ENCODE measurements at places on chromosomes 13 and 19.
A peak's percentile ranks its signal among the peaks of the same experiment; 100 is the strongest.

DNA sequence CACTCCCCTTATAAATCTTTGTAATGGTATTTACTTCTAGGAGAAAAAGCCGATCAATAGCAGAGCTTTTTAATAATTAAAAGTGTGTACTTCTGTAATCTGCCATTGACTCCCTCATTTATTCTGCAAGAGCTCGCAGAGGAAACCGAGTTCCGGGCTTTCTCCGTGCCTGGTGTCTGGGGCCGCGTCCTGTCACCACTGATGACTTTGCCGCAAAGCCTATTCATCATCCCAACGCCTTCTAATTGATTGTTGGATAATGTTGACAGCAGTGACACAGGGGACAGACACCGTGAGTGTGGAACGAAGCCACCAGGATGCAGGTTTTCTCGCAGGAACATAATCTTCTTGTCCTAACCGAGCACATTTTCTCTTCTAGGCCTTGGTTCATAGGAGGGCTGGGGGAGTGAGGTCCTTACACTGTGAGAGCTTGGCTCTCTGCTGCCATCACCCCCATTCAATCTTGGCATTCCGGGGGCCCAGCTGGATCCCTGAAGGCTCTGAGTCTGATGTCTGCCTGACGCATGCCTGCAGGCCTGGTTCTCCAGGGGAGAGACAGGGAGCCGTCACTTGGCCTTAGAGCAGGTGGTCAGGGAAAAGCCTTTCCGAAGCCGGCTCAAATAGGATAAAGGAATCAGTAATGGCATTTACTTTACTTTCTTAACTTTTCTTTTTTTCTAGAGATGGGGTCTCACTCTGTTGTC, 110.3 kb downstream of the KDM4B start:
- no peak for DNase-seq

DNA sequence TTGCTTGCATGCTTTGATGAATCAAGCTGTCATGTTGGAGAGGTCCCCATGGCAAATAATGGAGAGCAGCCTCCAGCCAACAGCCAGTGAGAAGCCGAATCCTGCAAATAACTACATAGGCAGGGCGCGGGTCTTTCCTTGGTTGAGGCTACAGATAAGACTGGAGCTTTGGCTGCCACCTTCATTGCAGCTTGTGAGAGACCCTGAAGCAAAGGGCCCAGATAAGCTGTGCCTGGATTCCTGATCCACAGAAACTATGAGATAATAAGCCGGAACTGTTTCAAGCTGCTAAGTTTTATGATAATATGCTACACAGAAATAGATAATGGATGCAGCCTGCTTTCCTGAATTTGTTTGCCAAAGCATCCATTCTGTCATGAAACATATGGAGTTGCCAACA, 257.0 kb downstream of the HS6ST3 start:
- DNase-seq = no peak

DNA sequence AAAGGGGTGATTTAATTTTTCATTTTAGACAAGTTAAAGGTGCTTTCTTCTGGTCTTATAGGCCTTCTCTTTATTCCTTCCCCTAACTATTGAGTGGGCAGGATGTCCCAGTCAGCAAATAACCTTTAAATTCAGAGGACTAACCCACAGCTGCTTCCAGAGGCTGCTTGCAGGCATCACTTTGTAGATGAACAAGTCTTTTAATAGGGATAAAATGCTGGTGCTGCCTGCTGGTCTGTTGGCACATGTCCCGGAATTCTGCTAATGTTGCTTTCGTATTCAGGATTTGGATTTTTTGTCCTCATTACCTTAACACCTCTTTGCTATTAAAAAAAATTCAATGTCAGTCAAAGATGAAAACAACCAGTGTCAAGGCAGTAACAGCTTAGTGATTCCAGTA, 132.7 kb upstream of the KL start:
- DNase-seq = no peak

DNA sequence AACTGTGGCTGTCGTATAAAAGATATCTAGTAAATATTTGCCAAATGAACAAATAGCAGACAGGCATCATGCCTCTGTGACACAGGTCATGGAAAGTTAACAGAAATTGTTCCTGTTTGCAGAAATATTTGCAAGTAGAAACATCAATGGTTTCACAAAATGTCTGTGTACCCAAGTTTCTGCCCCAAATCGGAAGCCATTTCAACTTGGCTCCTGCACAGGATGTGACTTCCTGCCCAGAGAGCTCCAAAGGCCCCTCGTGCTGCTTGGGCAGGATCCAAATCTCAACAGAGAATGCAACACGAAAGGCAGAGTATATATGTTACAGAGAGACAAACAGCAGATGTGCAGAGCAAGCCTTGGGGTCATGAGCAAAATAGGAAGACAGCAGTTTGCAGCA, 95.5 kb upstream of the SERP2 start:
- DNase-seq = no peak

GRCh38 chr13:98207416-98207815, 30.3 kb upstream of the RNF113B start:
- DNase-seq = no peak

DNA sequence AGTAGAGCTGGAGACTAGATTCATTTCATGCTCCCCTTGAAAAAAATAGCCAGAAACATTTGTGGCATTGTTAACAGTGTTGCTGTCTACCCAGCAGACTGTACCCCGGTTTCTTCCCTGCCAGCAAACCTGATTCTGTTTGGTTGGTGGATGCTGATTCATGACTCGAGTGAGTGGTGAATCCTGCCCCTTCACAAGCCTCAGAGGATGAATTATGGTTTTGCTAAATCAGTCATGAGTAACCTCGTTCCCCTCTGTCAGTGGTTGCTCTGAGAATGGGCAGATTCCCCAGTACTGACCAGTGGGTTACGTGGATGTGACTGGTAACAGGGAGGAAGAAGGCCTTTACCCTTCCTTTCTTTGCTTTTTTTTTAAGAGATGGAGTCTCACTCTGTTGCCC, 10.1 kb downstream of the NLRP12 start:
- DNase-seq = no peak

GRCh38 chr19:44644402-44645016, 799 bp downstream of the PVR start:
- DNase-seq = no peak

- DNase-seq = no peak
Measured at GRCh38 chr19:47631681-47632446, 22.9 kb downstream of the BICRA start.

DNA sequence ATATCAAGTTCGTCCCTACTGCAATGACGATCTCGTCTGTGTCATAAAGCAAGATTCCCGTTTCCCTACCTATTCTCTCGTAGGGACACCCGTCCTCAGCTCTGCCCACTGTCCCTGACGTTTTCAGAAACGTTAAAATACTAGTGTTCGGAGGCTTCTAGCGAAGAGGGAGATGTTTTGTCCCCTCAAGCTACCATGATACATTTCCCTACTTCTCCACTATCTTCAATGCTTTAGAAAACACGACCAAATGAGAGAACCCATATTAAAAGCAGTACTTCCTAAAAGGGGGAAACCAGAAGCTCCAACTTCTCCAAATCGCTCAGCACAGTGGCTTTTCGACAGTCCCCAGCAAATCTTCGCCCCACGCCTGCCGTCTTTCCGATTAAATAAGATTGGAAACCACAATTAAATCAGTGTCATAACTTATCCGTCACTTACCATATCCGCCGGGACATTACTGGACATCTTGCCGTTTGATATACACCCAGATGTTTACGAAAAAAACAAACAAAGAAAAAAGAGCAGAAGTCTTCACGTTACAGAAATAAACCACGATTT, 1.3 kb downstream of the UBL3 start:
- no peak for DNase-seq

- no peak for DNase-seq
Measured at GRCh38 chr19:21704320-21704719, 63.1 kb downstream of the ZNF100 start.

- DNase-seq = no peak
Measured at GRCh38 chr13:97753942-97754670, 199.4 kb upstream of the IPO5 start.

GRCh38 chr19:8641908-8642547, 11.6 kb downstream of the NFILZ start:
- no peak for DNase-seq

- no peak for DNase-seq
Measured at GRCh38 chr19:5057860-5058259, 88.9 kb downstream of the KDM4B start.

DNA sequence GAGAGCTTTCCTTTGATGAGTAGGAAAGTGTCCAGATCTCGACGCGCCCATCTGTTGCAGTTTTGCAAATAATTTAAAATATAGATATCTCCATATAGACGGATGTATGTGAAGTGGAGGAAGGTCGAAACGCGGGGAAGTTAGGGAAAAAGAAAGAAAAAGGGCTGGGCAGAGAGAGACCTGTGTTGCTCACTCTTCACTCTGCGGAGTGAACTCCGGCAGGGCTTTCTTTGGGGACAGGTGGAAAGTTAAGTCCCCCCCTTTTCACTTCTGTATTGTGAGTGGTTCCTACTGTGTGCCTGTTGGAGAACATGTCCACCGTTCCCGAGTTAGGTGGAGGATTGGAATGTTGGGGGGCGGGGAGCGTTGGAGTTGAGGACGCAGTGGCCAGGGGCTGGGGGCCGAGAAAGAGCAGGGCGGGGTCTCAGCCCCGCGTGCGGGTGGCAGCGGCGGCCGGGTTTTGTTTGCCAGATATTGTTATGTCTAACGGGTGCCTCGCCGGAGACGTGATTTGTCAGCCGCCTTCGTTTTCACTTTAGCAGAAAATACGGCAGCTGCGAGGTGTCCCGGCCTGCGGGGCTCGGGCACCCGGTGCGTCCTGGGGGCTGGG, 145.1 kb upstream of the ZNF536 start:
- DNase-seq = no peak

- no peak for DNase-seq
Measured at GRCh38 chr13:24124789-24125476, 35.6 kb upstream of the SPATA13 start.

GRCh38 chr13:107091428-107091827, 523.5 kb upstream of the ARGLU1 start:
- DNase-seq = no peak

DNA sequence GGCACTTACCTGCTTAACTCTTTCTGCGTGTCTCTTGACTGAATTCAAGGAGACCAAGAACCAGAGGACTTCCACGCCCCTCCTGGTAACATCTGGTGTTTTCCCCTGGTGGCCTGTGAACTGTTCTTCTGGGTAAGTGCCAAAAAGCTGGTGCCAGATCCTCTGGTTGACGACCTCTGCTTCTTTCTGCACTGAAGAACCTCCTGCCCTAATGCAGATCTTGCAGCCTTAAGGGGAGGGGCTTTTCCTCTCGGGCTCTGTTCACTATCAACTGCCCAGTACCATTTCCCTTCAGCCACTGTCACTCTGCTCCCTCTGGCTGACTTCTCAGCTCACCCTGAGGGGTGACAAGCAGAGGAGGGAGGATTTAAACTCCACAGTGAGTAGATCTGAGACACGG, 6.1 kb upstream of the ERVV-1 start:
- DNase-seq = no peak

- DNase-seq = no peak
Measured at GRCh38 chr19:23800271-23800670, 41.6 kb upstream of the ZNF681 start.

- no peak for DNase-seq
Measured at GRCh38 chr13:53143757-53144339, 115.2 kb downstream of the OLFM4 start.

GRCh38 chr19:49453757-49454240, 774 bp downstream of the ALDH16A1 start:
- DNase-seq = no peak

DNA sequence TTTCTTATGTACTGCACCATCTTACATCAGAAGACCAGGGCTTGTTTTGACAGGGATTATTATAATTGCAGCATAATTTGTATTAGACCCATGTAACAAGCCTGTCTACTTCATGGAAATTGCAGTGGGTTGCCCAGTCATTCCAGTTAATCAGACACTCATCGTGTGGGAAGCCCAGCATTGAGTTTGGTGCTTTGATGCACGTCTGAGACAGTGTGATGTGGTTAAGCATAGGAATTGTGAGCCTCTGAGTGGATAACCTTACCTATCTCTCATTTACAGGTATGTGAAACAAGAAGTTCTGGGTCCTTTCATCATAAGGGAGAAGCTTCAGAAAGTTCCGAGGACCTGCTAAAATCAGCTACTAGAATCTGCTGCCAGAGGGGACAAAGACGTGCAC, 12.8 kb downstream of the RGCC start:
- DNase-seq = no peak

GRCh38 chr13:97141097-97141496, 81.0 kb upstream of the MBNL2 start:
- no peak for DNase-seq

GRCh38 chr19:50394017-50394416, 9.9 kb downstream of the POLD1 start:
- no peak for DNase-seq

GRCh38 chr19:44071824-44072542, at the start of gene ZNF284:
Gene ZNF284 (plus strand): TSS chr19:44072159. CDS start chr19:44076390, 4,231 bp downstream.
- peak; percentile 66 for DNase-seq

DNA sequence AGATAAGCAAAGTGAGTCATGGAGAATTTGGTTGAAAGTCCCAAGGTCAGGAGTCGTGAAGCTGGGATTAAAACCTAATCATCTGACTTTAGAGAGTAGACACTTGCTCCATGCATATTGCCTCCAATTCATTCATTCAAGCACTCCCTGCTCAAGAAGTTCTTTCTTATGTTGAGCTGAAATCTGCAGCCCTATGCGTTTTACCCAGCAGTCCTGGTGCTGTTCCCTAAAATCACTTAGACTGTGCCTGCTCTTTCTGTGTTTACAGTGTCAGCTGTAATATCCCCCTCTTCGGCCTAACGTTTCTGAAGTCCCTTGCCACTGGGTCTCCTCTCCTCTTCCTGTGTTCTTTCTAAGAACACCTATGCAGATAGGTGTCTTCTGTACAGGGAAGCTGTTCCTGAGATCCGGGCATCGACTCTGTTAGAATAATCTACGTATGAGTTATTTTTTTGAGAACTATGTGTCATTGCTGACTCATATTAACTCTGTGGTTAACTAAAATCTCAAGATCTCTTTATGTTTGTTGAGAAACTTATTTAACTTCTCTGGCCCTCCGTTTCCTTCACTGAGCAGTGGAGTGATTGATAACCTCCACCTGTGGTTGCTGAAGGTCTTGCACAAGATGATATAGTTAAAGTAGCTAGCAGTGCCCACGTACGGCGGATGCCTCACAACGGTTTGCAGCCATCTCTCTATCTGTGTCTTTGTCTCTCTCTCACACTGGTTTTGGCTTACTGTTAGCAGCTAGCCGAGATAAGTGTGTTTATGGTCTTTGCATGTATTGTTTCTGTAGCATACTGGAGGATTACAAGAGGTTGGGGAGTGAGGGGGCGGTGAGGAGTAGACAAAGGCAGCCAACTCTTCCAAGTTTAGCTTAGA, 4.7 kb downstream of the ALOX5AP start:
- DNase-seq = peak; percentile 29

GRCh38 chr19:1809678-1810077, 2.4 kb downstream of the ATP8B3 start:
- no peak for DNase-seq

- DNase-seq = no peak
Measured at GRCh38 chr13:83731113-83731512, 151.2 kb downstream of the SLITRK1 start.

DNA sequence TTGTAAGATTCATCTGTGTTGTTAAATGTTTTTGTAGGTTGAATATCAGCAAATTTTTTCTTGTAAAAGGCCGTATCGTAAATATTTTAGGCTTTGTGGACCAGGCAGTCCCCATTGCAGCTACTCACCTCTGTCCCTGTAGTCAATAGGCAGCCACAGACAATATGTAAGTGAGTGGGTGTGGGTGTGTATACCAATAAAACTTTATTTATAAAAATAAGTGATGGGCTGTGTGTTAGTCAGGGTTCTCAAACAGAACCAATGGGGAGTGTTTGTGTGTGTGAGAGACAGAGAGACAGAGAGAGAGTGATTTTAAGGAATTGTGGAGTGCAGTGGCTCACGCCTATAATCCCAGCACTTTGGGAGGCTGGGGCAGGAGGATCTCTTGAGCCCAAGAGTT, 37.6 kb upstream of the NFIC start:
- no peak for DNase-seq

Data from stimulated activated CD4-positive, alpha-beta T cell treated with anti-CD3 and anti-CD28 coated beads, Interleukin-15, amount 100 ng/mL, for 1 hour (primary cell).